ENCODE measurements at places on chromosomes 12 and 14.

- DNase-seq: peak; percentile 52
These were observed 13.5 kb downstream of the DHRS7 start for GRCh38 chr14:60151715-60152114.

GRCh38 chr14:94864387-94865195 lies 94.7 kb upstream of the GSC start:
- no peak for DNase-seq

- DNase-seq: no peak
These were observed 1127.0 kb downstream of the BCL11B start for GRCh38 chr14:98144964-98145363.

DNA sequence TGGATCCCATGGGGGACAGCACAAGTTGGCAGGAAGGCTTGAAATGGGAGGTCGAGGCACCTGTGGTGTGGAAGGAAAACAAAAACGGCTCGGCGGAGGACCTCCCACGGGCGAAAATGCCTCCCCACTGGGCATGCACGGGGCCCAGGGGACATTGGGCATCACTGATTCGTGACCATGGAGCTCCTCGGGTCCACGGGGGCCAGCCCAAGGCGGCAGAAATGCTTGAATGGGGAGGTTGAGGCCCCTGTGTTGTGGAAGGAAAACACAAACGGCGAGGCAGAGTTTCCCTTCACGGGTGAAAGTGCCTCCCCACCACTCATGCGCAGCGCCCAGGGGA lies 376.0 kb downstream of the ALG10 start:
- no peak for DNase-seq

GRCh38 chr12:1161197-1161596 lies 170.2 kb downstream of the ERC1 start:
- no peak for DNase-seq

DNA sequence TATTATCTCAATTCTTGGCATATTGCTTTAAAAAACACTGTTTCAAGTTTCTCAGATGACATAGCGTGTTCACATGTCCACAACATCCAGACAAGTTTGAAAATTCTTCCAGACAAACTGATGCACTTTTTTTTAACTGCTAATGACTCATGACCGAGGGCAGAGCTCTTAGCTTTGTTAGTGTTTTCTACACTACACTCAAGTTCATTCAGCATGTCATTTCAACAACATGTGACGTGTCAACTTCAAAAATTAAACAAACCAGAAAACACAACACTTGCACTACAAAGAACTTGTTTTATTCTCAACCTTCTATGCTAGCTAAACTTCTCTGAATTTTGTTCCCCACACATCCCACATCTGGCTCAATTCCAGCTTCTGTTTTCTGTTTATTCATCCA lies 1186.3 kb upstream of the FLRT2 start:
- DNase-seq: no peak

DNA sequence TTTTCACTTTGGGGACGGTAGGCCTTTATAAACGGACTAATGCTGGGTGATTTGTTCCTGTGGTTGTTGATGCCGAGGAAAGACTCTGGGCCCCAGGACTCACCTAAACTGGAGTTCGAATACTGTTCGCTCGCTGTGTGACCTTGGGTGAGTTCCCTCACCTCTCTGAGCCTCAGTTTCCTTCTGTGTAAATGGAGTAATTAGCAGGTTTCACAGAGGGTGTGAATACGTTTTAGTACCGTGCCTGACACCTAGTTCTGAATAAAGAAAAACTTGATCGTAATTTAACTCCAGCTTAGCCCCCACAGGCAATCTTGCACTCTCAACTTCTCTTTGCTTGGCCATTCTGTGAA lies 505 bp downstream of the UBE3B start:
- no peak for DNase-seq

DNA sequence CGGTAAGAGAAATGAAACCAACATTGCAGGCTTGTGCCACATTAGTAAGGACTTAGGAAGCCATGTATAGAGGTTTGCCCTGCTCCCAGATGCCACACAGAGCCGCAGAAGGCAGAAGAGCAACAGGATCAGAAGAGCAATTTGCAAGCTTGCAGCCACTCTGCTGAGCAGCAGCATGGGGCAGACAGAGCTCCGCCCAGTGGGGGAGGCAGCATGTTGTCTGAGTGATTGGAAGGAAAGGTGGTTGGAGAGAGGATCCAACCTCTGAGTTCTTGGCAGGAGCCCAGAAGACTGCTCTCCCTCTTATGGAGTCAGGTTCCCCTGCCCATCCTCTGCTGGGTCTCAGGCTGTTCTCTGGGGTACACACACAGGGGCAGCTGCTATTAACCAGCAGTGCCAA lies 2.3 kb upstream of the KRT6A start:
- no peak for DNase-seq

- DNase-seq: no peak
These were observed 184.4 kb upstream of the GRIP1 start for GRCh38 chr12:66863276-66863675.

DNA sequence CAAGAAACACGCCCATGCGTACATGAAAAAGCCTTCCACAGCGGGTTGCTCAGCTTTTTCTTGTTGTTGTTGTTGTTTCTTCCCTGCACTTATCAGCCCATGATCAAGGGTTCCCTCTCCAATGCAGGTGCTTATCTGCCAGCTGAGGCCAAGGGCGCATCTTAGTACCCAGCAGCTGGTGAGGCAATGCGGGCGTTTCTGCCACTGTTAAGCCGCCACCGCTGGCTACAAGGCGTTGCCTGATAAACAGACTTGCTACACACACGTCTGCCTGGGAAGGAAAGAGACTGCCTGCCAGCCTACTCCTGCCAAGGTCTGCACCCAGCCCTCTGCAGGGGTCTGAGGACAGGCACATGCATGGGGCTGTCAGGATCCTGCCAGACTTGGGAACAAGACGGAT lies 345.9 kb downstream of the BCL11B start:
- DNase-seq: no peak

DNA sequence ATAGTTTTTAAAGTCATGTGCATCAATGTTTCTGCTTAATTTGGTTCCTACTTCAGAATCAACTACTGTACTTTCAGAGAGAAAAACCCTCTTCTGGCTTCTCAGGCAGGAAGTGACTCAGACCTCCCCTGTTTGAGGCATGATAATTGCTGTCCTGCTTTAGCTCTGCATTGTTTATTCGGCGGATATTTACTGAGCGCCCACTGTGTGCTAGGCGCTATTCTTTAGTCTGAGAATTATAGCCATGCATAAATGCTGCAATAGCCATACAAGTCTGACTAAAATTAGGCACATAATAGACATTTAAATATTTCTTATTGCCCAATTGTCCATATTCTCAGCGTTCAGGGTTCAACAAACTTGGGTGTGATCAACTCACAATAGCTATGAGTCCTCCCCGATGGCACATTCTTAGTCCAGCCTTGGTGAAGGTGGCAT lies 6.1 kb upstream of the AMIGO2 start:
- peak; percentile 89 for DNase-seq

- DNase-seq: no peak
These were observed 40.2 kb upstream of the RIN3 start for GRCh38 chr14:92473261-92473968.

GRCh38 chr14:87873741-87874140 lies 119.2 kb downstream of the GALC start:
- DNase-seq: no peak

- DNase-seq: no peak
These were observed 7.1 kb upstream of the PRPH start for GRCh38 chr12:49287876-49288275.

GRCh38 chr14:56949828-56950227 lies 139.5 kb upstream of the OTX2 start:
- DNase-seq: no peak

DNA sequence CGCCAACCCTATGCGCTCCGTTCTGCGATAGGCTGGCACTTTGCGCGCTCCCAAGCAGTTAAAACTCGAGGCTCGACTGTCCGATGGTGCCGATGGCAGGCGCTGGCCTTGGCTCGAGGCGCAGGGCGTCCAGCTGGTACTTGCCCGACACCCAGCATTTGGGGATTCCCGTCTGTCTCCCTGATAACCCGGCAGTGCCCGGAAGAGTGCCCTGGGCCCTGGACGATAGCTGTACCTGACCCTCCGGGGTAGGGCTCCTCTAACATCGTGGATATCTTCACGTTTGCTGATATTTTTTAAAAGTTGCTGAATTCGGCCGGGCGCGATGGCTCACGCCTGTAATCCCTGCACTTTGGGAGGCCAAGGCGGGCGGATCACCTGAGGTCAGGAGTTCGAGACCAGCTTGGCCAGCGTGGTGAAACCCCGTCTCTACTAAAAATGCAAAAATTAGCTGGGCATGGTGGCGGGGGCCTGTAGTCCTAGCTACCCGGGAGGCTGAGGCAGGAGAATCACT lies 908 bp upstream of the WIF1 start:
- DNase-seq: no peak

- no peak for DNase-seq
These were observed 188.2 kb downstream of the TMTC2 start for GRCh38 chr12:82874945-82875344.

DNA sequence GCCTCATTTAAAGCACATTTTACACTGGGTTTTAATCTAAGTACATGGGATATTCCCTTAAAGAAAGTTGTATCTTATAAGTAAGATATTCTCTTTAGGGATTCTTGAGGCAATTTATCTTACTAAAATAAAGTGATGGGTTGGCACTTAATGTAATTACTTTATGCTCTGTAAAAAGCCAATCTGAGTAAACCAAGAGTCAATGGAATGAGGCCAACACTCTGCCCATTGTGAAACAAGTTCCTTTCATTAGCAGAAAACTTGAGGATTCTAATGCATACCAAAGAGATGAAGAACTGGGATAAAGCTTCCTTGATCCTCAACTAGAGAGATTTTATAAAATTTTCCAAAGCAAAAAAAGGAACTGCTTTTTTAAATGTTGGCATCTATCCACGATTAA lies 121.2 kb downstream of the METTL25 start:
- no peak for DNase-seq

DNA sequence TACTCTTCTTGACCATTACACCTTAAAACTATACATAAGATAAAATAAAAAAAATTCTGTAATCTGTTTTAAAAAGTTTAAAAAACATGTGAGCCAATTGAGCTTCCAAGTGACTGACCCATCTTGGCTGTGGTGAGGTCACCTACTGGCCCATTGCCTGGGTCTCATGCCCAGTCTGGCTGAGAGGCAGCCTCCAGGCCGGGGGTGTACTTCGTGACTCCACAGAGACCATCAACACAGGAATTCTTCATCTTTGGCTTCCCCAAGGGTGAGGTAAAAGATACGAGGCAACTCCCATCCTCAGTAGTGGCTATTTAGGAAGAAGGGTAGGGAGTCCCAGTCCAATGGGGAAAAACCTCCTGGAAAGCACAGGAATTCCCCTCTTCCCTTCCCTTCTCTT lies 113.2 kb downstream of the APAF1 start:
- no peak for DNase-seq

DNA sequence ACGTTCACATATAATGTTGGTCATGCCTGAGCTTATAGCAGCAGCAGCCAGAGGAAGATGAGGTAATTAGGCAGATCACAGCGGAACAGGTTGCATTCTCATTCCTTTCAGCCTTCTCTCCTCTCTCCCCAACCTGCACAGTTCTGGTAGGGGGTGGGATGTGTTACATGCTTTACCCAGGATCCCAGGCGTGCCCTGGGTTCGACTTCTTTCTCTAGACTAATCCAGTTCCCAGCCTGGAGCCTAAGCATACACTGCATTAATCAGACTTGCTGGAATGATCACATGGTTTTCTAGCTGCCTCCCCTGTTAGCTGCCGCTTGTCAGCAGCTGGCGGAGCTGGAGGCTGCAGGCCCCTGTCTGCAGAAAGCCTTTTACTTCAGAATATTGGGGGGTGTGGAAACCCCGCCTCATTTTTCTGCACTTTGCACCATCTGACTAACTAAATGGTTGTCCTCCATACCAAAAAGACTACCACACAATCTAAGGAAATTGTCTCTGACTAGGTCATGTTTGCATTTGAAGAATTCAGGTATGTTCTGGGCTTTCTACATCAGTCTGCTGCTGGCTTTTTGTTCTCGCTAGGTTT lies 46.0 kb upstream of the EVL start:
- no peak for DNase-seq

DNA sequence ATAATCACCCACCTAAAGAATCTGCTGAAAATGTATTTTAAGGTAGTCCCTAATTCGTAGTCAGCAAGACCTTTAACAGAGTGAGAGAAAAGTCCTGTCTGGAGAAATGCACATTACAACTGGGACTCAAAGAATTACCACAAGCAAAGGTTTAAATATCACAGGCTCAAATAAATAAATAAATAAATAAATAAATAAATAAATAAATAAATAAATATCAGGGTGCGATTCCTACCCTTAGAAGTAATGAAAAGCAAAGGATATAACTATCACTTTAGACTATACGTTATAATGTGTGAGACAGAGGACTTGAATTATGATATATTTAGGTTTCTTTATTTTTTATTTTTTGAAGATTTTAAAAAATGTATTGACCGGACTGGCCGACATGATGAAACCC lies 522.5 kb upstream of the ATXN7L3B start:
- no peak for DNase-seq

DNA sequence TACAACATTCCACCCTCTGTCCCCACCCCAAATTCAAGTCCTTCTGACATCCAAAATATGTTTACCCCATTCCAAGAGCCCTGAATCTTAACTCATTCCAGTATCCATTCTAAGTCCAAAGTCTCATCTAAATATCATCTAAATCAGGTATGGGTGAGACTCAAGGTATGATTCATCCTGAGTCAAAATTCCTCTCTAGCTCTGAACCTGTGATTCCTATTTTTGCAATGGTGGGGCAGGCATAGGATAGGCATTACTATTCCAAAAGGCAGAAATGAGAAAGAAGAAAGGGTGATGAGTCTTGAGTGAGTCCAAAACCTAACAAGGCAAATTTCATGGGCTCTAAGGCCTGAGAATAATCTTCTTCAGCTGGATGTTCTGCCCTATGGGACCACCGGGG lies 140.3 kb upstream of the FAR2 start:
- no peak for DNase-seq

- no peak for DNase-seq
These were observed 63.3 kb downstream of the TSHR start for GRCh38 chr14:81018684-81019083.

GRCh38 chr12:42636993-42637392 lies 47.4 kb upstream of the PRICKLE1 start:
- no peak for DNase-seq

DNA sequence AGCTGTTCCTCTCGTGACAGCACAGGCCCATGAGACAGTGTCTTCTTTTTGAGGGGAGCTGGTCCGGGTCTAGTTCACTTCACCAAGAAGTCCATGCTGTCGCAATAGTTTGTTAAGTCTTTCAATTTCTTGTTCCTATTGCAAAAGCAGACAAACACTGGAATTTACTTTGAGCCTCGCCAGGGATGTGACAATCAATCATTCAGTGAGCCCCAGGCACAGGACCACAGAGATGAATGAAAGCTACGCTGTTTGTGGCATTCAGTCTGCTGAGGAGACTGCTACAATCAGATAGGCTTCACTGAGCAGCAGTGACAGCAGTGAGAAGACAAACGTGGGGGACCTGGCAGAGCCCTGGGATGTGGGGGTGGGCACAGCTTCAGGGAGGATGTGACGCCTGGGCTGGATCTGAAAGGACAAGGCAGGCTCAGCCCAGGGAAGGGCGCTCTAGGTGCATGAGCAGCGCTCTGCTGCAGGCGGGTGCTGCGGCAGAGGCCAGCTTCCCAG lies 35.5 kb downstream of the TCTN1 start:
- DNase-seq: no peak

- DNase-seq: no peak
These were observed 56.5 kb upstream of the BCAT1 start for GRCh38 chr12:25005376-25005775.

GRCh38 chr12:71828813-71829212 lies 10.7 kb upstream of the TBC1D15 start:
- no peak for DNase-seq

- no peak for DNase-seq
These were observed 19.0 kb upstream of the MSRB3 start for GRCh38 chr12:65259501-65259900.

All from ACHN (cell line).